ENCODE measurements at places on chromosomes 5 and 9. TPM values are rescaled to one million over a fixed set of nuclear protein-coding genes. Genes with fewer than 3 reads are reported as not detected.

- H3K36me3 ChIP-seq = peaks cover 2% of the 10 kb centered on the region
- H3K4me3 ChIP-seq = no peak overlapping the region
- no peak for DNase-seq
- peak overlapping the region; percentile 61 for H3K27ac ChIP-seq
Observed at GRCh38 chr9:137275588-137276472, 1.7 kb upstream of the TOR4A start.

The EIF4E1B gene
- not detected for total RNA-seq

GRCh38 chr5:69368458-69369339 lies 621 bp downstream of the AK6 start:
- H3K4me3 ChIP-seq = peak overlapping the region; percentile 97
- H3K27ac ChIP-seq = peak overlapping the region; percentile 99
- DNase-seq = no peak
- H3K27me3 ChIP-seq = no peaks in the 10 kb centered on the region
- H3K36me3 ChIP-seq = peaks cover 11% of the 10 kb centered on the region

- no peaks in the 10 kb centered on the region for H3K4me1 ChIP-seq
- DNase-seq = no peak
- H3K27ac ChIP-seq = no peak overlapping the region
- no peaks in the 10 kb centered on the region for H3K27me3 ChIP-seq
Observed at GRCh38 chr9:115374724-115375268, 256.8 kb upstream of the TNC start.

DNA sequence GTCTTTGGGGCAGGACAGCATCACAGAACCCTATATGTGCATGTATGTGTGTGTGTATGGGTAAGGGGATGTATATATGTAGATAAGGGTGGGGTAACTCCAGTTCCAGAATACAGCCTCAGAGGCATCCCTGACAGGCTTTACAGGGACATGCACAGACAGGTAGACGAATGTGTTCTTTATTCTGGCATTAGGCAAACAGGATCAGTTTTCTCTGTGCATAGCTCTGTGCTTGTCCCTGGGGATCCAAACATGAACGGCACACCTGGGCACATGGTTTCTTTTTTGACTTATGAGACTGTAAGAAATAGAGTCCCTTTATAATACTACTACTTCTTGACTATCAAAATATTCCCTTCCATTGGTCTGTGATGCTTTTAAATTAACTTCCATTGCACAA lies 120.6 kb downstream of the TRIO start:
- H3K4me3 ChIP-seq = no peak overlapping the region
- H3K27me3 ChIP-seq = no peaks in the 10 kb centered on the region
- no peak for DNase-seq
- no peaks in the 10 kb centered on the region for H3K36me3 ChIP-seq
- H3K4me1 ChIP-seq = peaks cover 48% of the 10 kb centered on the region
- peak overlapping the region; percentile 28 for H3K27ac ChIP-seq

GRCh38 chr9:132018957-132019405 lies 60.7 kb downstream of the MED27 start:
- H3K4me1 ChIP-seq = peaks cover 42% of the 10 kb centered on the region
- H3K36me3 ChIP-seq = no peaks in the 10 kb centered on the region
- no peak overlapping the region for H3K4me3 ChIP-seq
- H3K27ac ChIP-seq = no peak overlapping the region

DNA sequence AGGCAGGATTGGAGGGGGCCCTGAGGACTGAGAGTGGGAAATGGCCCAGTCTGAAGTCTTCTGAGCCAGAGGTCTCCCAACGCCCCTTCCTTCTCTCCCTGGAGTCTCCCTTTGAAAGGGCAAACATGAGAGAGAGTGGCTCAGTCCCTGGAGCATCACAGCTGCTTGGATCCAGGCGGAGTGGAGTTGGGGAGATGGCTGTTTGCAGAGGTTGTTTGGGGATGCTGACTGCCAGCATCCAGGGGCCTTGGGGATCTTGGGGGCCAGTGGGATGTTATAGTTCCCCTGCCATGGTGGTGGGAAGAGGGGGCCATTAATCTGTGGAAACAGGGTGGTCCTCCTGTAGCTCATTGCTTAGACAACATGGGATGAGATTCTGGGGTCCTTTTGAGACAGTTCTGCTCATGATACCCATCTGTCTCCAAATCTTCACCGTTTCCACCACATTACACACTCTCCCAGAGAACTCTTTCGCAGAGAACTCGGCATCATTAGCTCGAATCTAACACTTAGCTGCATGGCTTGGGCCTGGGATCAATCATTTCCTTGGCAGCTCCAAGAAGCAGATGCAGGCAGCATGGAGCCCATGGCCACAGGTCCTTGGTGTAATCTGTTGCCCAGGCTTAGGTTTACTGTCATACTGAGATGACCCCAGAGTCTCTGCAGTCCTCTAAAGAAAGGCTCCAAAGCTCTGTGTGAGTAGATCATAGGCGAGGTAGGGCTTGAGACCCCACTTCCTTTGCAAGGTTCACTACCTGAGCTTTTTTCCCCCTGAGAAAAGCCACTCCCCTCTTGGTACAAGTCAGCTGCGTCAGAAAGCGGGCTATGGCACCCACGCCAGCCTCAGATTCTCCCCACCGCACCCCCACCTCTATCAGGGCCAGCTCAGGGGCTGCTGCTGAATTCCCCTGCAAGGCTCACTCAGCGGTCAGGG lies 54.4 kb upstream of the SH3PXD2B start:
- no peaks in the 10 kb centered on the region for H3K36me3 ChIP-seq
- DNase-seq = no peak
- no peak overlapping the region for H3K27ac ChIP-seq
- no peak overlapping the region for H3K4me3 ChIP-seq
- H3K27me3 ChIP-seq = peaks cover 36% of the 10 kb centered on the region

- no peaks in the 10 kb centered on the region for H3K36me3 ChIP-seq
- H3K4me3 ChIP-seq = no peak overlapping the region
- H3K4me1 ChIP-seq = peaks cover 9% of the 10 kb centered on the region
- H3K27me3 ChIP-seq = no peaks in the 10 kb centered on the region
Observed at GRCh38 chr9:136013116-136013515, 51.9 kb upstream of the UBAC1 start.

Measured in mesothelial cell of epicardium (in vitro differentiated cells).